ENCODE measurements at places on chromosomes 3 and 15. TPM values are rescaled to one million over a fixed set of nuclear protein-coding genes. Genes with fewer than 3 reads are reported as not detected.

Gene NR2E3
- 0.98 TPM for total RNA-seq

Gene LYZL4
- total RNA-seq: not detected

Gene FES
- 0.64 TPM for total RNA-seq

Gene CCDC54
- not detected for total RNA-seq

Gene IMPG2
- total RNA-seq: 0.10 TPM

Gene RASSF1
- total RNA-seq: 17.4 TPM

Gene NOX5
- 0.26 TPM for total RNA-seq

Gene COX17
- 81.6 TPM for total RNA-seq

Gene MUC20
- not detected for total RNA-seq

Gene HACD3
- 83.2 TPM for total RNA-seq

Gene DAZL
- not detected for total RNA-seq

Gene FSIP1
- 1.4 TPM for total RNA-seq

Gene RPUSD2
- total RNA-seq: 17.5 TPM

Gene ABHD17C
- total RNA-seq: 16.3 TPM

Gene DNAJA4
- total RNA-seq: 11.1 TPM

Gene ZBTB47
- 3.6 TPM for total RNA-seq

Gene RTP1
- total RNA-seq: not detected

Gene GABRA5
- total RNA-seq: not detected

Gene ITPKA
- total RNA-seq: 6.3 TPM

Gene ILDR1
- total RNA-seq: not detected

Gene HTR3E
- total RNA-seq: not detected

Gene BCL2A1
- 4.7 TPM for total RNA-seq

Gene STRIT1
- total RNA-seq: not detected

Gene LRRIQ4
- total RNA-seq: not detected

Gene RTP3
- not detected for total RNA-seq

Gene AVEN
- 18.4 TPM for total RNA-seq

Gene CHDH
- 24.1 TPM for total RNA-seq

Gene CCR1
- total RNA-seq: not detected

Gene C15orf62
- total RNA-seq: 0.33 TPM

Gene THBS1
- 61.9 TPM for total RNA-seq

Gene TMCO5A
- not detected for total RNA-seq

Gene PLCH1
- 0.03 TPM for total RNA-seq

Gene KBTBD13
- total RNA-seq: not detected

Gene WDR49
- 0.23 TPM for total RNA-seq

Gene HESX1
- 1.1 TPM for total RNA-seq

Gene WDR93
- total RNA-seq: 0.18 TPM

Gene HDC
- total RNA-seq: not detected

Gene TOP2B
- 63.1 TPM for total RNA-seq
